Hematopoietic multipotent progenitor cell treated with erythropoietin and hydrocortisone succinate and interleukin-3 and kit ligand, for 4 days (in vitro differentiated cells): ENCODE measurements at places on chromosomes 6 and 20.

GRCh38 chr20:33541797-33542196, 51.9 kb downstream of the CBFA2T2 start:
- no peak for DNase-seq

DNA sequence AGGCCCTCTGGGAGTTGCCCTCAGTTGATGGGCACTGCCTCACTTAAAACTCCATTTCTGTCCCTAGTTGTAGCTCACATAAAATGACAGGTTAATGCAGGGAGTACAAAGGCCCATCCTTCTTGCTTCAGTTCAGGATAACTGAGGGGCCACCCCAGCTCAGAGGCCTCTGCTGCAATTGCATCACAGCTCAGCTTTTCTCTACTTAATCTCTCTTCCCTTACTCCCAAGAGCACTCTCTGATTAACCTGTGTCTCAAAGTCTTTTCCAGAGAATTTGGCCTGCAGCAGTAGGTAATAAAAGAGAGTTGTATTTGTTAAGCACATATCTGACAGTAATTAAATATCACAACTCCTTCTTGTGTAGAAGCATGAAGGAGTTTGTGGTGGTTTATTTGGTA, 40.9 kb upstream of the FLRT3 start:
- DNase-seq: no peak

GRCh38 chr6:304833-305370, 12.6 kb downstream of the DUSP22 start:
- no peak for DNase-seq

DNA sequence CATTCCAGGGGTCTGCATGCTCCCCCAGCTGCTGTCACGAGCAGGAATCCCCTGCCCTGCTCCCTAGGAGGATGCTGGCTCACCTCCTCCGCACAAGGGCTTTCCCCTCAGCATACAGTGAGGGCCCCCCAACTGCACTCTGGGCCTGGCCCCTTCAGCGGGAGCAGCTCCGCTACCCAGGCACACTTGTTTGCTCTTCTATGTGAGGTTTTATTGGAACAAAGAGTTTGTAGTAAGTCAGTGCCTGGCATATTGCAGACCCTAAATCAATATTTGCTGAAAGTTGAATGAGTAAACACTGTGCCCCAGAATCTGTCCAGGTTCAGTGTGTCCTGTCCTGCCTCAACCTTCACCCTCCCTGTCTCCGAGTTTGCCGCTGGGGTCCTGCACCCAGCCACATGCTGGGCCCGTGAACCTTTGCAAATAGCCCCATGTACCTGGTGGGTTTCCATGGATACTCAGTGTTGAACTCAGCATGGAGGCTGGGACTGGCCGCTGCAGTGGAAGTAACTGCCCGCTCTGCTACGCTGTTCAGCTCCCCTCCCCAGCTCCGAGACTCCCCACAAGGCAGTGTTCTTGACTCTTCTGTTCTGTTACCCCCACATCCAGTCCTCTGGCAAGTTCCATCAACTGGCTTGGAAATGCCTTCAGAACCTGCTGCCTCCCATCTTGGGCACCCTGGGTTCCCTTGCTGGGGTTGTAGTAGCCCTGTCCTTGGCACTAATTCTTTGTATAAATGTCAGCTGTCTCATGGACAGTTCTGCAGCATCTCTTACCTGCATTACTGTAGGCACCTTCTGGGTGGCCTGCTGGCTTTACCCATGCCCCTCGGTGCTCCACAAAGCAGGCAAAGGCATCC, 15.7 kb downstream of the SLC22A1 start:
- no peak for DNase-seq

DNA sequence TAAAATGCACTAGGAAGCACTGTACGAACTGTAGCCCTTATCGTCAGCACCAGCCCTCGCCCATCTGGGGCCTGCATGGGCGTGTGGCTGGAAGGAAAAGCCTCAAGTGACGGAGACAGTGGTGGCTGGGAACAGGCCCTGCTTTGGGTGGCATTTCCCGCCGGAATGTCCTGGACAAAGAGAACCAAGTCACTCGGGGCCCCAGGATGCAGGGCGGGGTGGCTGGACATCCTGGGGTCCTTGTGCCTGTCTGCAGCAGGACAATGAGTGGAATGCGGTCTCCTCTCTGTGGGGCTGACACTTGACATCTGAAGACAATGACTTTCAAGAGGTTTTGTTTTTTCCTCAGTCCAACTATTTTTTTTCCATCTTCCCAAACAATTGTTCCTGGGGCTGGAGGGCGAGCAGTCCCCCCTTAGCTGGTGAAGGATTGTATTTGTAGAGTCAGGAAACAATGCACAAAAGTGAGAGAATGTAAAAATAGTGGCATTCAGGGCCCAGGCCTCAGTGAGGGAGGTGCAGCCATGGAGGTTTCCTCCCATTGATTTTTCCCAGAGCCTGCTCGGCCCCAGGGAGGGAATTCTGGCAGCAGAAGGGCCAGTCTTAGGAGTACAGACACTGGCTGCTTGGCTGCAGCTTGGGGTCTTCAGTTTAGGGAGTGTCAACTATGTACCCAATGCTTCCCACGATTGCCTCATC, 64.4 kb downstream of the PREX1 start:
- DNase-seq: peak; percentile 84

GRCh38 chr6:52691718-52692117, 20.8 kb downstream of the TMEM14A start:
- DNase-seq: no peak

GRCh38 chr6:6918216-6918983, 189.4 kb upstream of the RREB1 start:
- DNase-seq: peak; percentile 76

DNA sequence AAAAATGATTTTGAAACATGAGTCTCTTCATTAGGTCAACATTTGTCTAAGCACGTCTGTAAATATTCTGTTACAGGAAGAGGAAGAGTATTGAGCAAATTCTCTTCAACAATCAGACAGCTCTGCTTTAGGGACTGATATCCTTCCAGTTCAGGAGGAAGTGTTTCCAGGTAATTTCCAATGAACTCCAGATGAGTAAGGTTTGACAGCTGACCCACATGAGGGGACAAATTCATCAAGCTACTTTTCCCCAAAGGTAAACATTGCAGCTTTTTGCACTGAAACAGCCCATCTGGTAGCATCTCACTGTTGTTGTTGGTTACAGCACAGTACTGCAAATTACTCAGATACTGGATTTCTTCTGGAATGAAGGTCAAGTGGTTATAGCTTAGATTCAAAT, 18.1 kb downstream of the ENPP1 start:
- no peak for DNase-seq

- no peak for DNase-seq
These were observed 66.9 kb downstream of the COL19A1 start for GRCh38 chr6:69933239-69933638.

DNA sequence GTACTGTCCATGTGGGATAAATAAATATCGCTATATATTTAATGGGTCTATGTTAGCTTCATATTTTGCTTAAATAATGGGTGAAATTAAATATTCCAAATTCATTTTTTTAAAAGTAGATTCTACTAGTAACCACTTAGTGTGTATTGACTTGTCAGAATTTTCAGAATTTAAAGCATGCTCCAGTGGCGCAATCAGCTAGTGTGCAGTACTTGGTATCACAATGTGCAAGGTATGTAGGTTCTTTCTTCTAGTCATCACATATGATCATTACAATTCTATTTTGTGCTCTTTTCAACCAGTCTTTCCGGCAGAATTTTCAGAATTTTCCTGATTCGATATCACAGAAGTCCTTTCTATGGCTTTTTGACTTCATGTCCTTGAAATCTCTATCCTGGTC, 32.6 kb downstream of the PDE7B start:
- DNase-seq: no peak

GRCh38 chr6:83590416-83590815, 78.1 kb downstream of the PRSS35 start:
- peak; percentile 47 for DNase-seq
